ENCODE measurements at places on chromosomes 11 and 22.
A peak's percentile ranks its signal among the peaks of the same experiment; 100 is the strongest.

- DNase-seq: no peak
Measured at GRCh38 chr11:35523331-35523768, 2.1 kb downstream of the PAMR1 start.

DNA sequence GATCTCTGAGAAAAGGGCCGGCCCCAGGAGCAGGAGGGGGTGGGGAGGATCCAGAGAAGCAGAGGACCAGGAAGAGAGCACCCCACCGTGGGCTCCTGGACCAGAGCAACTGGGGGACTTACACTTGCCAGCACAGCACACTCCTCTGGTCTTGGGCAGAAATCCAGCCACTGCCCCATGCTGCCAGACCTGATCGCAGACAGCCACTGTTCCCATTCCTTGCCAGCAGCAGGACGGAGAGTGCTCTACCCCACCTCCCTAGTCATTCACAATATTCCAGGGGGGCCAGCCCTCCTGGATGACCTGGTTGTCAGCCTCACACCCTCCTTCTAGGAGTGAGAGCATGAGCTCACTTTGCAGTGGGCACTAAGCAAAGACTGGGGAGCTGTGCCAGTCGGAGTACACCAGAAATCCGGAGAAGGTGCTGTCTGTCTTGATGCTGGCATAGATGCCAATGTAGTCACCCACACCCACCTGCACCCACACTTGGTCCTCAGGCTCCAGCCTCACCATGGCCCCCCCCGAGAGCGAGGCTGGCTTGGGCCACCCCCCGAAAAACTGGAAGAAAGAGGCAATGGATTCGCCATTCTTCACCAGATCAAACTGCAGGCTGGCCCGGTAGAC, 1.6 kb downstream of the C1QTNF5 start:
- peak; percentile 26 for DNase-seq

DNA sequence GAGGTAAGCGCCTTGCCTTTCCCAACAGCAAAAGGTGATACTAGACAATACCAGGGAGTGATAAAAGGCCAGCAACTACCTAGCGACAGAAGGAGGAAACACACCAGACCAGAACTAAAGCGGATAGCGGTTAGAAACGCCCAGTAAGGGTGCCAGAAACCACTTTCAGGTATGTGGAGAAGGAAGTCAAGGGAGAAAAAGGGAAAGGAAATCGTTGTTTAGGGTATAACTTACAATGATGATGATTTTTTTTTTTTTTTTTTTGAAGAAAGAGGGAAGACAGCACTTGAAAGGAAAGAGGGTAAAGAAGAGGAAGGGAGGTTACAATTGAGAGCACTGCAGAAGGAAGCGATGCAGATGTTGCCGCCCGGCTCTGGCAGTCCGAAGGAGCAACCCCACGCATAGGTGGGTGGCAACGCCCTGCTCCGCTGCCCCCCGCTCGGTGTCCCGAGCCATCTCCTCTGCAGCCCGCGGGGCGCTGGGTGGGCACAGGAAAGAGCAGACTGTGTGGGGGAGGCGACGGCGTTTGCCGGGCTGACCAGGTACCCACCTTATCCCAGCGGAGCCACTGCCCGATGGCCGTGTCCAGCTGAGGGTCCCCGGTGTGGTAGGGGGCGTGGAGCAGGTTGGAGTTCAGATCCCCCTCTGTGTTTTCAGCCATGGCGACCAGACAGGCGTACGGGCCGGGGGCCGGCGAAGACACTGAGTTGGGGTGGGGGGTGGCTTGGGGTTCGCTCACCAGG, 561 bp downstream of the PGM2L1 start:
- peak; percentile 25 for DNase-seq

DNA sequence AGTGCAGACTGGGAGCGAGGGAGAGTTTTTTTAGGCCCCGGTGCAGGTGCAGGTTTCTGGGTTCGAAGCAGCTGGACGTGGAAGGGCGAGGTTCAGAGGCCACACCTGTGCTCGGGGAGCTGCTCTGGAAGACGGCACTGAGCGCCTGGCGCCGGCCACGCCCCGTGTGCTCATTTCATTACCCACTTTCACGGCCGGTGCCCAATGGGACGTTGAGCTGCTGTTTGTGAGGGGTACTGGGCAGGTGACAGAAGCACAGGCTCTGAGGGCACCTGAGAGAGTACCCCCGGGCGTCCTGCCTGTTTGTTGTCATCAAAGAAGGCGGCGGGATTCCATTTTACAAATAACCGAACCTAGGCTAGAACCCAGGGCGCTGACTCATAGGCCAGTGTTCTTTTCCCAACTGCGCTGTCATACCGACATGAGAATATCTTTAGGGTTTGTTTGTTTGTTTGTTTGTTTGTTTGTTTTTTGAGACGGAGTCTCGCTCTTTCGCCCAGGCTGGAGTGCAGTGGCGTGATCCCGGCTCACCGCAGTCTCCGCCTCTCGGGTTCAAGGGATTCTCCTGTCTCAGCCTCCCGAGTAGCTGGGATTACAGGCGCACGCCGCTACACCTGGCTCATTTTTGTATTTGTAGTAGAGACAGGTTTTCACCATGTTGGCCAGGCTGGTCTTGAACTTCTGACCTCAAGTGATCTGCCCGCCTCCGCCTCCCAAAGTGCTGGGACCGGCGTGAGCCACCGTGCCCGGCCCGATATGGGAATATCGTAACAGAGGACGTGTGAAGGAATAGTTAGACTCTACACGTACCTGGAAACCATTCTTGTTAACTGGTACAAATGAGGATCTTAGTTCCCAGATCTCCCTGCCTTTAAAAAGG, 16.6 kb upstream of the SPTBN2 start:
- no peak for DNase-seq

GRCh38 chr11:84236436-84236835, 950.3 kb upstream of the CCDC90B start:
- DNase-seq: no peak

- no peak for DNase-seq
Measured at GRCh38 chr22:33467620-33468095, 409.5 kb upstream of the SYN3 start.

- no peak for DNase-seq
Measured at GRCh38 chr11:61838501-61838900, 10.4 kb downstream of the FADS2 start.

DNA sequence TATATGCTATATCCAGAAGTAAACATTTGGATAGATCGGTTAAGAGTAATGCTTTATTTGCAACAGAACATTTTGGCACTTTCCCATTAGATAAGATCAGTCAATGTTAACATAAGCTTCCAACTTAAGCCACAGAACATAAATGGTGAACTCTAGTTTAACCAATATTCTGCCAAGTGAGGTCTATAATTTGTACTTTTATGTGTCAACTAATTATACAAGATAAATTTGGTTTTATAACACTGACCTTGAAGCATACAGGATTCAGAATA, 23.5 kb upstream of the BLID start:
- DNase-seq: no peak

GRCh38 chr22:30598986-30599385, 7.3 kb upstream of the PES1 start:
- no peak for DNase-seq

- no peak for DNase-seq
Measured at GRCh38 chr11:71221821-71222220, 30.6 kb downstream of the SHANK2 start.

- DNase-seq: peak; percentile 89
Measured at GRCh38 chr11:69088676-69089146, 40.0 kb downstream of the TPCN2 start.

DNA sequence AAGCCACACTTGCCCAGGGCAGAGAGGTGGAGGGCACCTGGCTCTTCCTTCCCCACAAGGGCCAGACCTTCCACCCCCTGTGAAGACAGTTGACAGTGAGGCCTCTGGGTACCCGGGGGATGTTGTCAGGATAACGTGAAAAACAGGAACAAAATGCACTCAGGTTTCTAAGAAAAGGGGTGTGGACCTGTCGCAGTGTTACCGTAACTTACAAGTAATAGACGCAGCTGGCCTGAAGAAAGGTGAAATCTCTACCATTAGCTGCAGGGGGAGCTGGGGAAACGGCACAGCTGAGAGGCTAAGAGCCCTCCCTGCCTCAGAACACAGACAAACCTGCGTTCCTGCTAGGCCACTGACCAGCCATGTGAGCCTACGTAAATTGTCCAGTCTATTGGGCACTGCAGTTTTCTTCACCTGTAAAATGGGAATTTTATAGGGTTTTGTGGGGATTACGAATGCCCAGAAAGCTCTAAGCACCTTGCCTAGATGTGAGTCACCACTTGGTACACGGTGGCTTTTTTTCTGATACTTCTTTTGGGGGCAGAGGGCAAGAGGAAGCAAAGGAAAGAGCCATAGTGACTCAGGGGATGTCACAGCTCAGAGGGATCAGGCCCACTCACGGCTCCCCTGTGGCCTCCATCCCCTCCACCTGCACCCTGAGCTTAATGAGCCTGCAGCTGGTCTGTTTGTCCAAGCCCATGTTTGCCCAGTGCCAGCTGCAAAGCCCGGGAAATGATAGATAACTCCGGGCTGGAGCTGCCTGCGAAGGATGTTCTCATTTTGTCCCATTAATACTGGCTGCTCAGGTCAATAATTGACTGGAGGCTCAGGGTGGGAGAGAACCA, 18.4 kb upstream of the CABP7 start:
- DNase-seq: peak; percentile 32

DNA sequence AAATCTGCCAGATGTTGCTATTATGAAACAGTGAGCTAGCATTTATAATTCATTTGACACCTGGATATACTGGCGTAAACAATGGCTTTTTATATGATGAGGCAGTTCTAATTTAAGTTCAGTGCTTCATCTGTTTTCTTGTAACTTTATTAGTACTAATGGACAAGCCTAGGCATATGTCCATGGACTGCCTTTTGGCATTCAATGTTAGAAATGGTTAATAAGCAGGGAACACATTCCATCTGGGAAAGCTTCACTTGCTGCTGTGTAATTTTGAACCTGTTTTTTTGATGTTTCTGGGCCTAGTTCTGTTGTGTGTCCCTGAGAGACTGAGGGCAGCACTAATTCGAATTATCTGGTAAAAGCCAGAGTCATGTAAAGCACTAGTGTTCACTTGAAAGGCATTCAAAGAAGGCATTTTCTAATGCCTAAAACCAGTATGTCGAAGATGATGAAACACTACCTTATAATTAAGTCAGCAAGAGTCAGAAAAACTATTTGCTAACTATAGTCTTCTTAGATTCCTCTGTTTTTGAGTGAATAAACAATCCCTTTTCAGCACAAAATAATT, 138.5 kb downstream of the SWAP70 start:
- DNase-seq: no peak

DNA sequence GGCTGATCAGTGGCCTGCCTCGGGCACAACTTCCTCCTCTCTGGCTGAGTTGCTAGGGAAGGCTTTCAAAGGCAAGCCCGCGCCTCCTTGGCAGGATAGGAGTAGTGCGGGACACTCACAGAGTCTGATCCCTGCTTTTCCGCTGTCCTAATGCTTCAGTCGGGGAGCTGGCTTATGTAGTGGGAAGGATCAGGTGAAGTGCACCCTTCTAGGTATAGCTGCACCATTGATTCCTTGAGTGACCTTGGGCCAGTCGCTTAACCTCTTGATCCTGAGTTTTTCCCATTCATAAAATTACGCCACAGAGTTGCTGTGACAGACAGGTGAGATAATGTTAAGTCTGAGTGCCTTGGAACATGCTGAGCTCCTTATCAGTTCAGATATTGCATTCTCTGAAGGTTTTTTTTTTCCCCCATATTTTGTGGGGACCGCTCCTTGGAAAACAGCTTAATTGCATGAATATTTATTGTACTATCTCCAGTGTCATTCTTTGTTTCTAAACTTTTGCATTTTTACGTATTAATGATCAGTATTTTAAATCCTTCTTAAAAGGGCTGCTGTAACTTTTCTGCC, 961 bp downstream of the IPO7 start:
- DNase-seq: no peak

GRCh38 chr11:27677108-27677507, 23.1 kb downstream of the BDNF start:
- DNase-seq: no peak

Data from lung microvascular endothelial cell (primary cell).